ENCODE measurements at places on chromosomes 12 and 14.
A peak's percentile ranks its signal among the peaks of the same experiment; 100 is the strongest.

DNA sequence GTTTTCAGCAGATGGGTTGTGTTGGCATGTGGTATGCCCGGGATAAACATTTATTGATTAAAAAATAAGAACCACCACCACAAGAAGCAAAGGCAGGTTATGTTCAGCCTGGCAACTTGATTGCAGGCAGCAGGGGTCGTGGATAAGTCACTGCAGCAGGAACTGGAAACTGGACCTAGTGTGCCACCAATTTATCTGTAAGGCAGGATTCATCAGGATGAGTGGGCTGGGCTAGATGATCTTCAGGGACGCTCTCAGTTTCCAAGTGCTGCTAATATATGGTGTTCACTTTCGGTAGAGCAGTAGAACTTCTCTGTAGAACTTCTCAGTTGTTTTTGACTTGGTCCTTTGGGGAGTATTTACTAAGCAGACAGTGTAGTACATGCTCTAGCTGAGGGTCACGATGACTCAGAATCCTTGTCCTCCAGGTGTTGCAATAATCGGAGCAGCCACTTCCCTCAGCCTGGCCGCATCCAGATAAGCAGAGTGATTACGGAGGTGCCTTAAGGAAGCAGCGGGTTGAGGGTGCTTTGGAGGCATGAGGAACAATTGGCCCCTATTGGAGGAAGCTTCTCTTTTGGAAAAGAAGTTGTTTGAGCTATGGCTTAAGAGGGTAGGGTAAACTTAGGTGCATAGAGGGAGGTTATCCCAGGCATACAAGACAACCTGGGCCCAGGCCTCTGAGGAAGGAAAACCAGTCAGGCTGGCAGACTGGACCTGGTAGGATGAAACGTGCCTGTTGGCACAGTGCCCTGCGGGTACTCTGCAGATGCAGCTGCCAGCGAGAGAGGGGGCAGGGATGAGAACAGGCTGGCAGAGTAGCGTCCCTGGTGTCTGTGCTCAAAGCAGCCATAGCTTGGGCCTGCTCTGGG is 104.0 kb downstream of the GPR135 start:
- peak; percentile 81 for DNase-seq

GRCh38 chr14:75258079-75258802 is 20.4 kb upstream of the FOS start:
- no peak for DNase-seq

DNA sequence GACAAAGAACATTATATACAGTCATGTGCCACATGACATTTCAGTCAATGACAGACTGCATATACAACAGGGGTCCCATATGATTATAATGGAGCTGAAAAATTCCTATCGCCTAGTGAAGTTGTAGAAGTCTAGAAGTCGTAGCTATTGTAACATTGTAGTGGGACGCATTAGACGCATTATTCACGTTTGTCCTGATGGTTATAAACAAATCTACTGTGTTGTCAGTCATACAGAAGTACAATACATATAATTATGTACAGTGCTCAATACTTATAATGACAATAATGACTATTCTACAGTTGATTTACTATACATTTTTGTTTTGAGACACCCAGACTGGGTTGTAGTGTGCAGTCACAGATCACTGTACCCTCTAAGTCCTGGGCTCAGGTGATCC is 64.1 kb upstream of the AP4S1 start:
- DNase-seq = no peak

GRCh38 chr12:9848899-9849298 is 20.3 kb downstream of the CLEC2B start:
- no peak for DNase-seq

- DNase-seq = no peak
These were observed 76.0 kb downstream of the PAWR start for GRCh38 chr12:79614730-79615129.

DNA sequence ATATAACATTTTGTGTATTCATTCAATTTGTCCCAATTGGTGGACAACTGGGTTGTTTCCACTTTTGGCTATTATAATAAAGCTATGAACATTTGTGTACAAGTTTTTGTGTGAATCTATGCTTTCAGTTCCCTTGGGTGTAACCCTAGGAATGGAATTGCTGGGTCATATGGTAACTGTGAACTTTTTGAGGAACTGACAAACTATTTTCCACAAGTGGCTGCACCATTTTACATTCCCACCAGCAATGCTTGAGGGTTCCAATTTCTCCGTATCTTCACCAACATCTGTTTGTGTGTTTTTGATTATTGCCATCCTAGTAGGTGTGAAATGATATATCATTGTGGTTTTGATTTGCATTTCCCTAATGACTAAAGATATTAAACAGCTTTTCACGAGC is 13.0 kb downstream of the LPCAT3 start:
- no peak for DNase-seq
